Muscle of leg (tissue), 16 donors: ENCODE measurements at places on chromosomes 3 and 15. TPM values are rescaled to one million over a fixed set of nuclear protein-coding genes. Genes with fewer than 3 reads are reported as not detected.

Gene OR5K1
- total RNA-seq = not detected

Gene ATP10A
- total RNA-seq = 4.9 TPM

Gene ADPRH
- 4.0 TPM for total RNA-seq

Gene CP
- 1.1 TPM for total RNA-seq

Gene MTFMT
- total RNA-seq = 9.7 TPM

Gene TGM4
- total RNA-seq = not detected

Gene SPTSSB
- 0.04 TPM for total RNA-seq

Gene SLC12A8
- total RNA-seq = 1.5 TPM

Gene PPARG
- 7.5 TPM for total RNA-seq

Gene CHRM5
- total RNA-seq = not detected

Gene GOLGA6D
- 0.09 TPM for total RNA-seq

Gene ATP13A5
- total RNA-seq = 0.09 TPM

Gene SHC4
- total RNA-seq = 2.0 TPM

Gene SERP1
- total RNA-seq = 47.7 TPM

Gene SLC28A1
- 0.35 TPM for total RNA-seq

Gene TJP1
- total RNA-seq = 36.0 TPM

Gene CFAP91
- total RNA-seq = 1.4 TPM

Gene ST8SIA2
- total RNA-seq = 9.2 TPM

Gene KIAA1143
- total RNA-seq = 30.7 TPM

Gene HERC2
- 36.4 TPM for total RNA-seq

Gene PLA2G4B
- total RNA-seq = 7.2 TPM

Gene SAMMSON
- total RNA-seq = 0.04 TPM

Gene MELTF
- 6.1 TPM for total RNA-seq

Gene C2CD4B
- 4.8 TPM for total RNA-seq

Gene EPHA3
- total RNA-seq = 25.4 TPM

Gene GHRL
- total RNA-seq = 0.40 TPM

Gene CPN2
- 0.04 TPM for total RNA-seq

Gene KAT2B
- total RNA-seq = 14.6 TPM

Gene ITIH1
- 0.22 TPM for total RNA-seq

Gene SLC35G2
- total RNA-seq = 2.7 TPM

Gene SLC7A14
- total RNA-seq = under 0.01 TPM

Gene A4GNT
- not detected for total RNA-seq
